ENCODE measurements at places on chromosomes 4 and X. TPM values are rescaled to one million over a fixed set of nuclear protein-coding genes. Genes with fewer than 3 reads are reported as not detected.

C4orf50 gene
- total RNA-seq = 0.13 TPM

CFP gene
- 11.5 TPM for total RNA-seq

ATOH1 gene
- not detected for total RNA-seq

DNA sequence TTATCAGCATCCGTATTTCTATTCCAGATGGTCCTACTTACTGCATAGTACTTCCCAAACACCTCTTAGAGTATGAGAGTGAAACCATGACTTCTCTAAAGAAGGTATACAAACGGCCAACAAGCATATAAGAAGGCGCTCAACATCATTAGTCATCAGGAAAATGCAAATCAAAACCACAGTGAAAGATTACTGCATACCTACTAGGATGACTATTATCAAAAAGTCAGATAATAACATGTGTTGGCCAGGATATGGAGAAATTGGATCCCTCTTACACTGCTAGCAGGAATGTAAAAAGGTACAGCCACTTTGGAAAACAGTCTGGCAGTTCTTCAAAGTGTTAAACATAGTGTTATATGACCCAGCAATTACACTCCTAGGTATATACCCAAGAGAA is 215.3 kb upstream of the CXorf66 start:
- H3K36me3 ChIP-seq = no peaks in the 10 kb centered on the region
- H3K27me3 ChIP-seq = no peaks in the 10 kb centered on the region
- no peak overlapping the region for H3K4me3 ChIP-seq

- H3K27me3 ChIP-seq = no peaks in the 10 kb centered on the region
- H3K36me3 ChIP-seq = no peaks in the 10 kb centered on the region
- H3K4me1 ChIP-seq = no peaks in the 10 kb centered on the region
Observed at GRCh38 chrX:131633285-131633917, 89.5 kb downstream of the OR13H1 start.

DNA sequence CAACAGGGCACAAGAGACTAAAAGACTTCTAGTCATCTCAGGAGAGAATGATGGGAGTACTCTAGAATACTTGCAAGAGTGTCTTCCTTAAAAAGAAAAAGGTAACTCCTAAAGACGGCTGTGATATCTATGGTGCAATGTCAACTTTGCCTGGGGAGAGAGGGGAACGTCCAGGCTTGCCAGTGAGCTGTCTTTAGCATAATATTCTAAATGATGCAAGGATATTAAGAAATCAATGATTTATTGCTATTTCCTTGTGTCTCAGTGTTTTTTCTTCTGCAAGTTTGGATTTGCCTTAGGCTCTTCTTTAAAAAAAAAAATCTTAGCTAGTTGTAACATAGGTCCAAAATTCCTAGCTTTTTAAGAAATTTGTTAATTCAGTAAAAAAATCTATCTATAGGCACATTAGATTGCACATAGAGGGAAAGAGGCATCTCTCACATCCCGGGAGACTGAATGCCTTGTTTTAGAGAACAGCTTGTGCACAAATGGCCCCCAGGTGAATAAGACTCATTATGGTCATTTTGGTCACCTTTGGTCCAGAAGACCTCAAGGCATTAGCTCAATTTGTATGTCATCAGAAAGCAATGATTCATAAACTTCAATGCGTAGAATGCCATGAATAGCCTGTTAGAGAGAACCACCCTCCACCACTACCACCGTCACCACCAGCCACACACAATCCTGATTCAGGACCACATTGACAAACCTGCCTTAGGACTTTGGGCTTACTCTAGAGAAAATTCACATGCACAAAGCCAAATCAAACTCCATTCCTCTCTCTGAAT is 104.1 kb downstream of the PALLD start:
- DNase-seq = no peak
- H3K27ac ChIP-seq = no peak overlapping the region
- peaks cover 14% of the 10 kb centered on the region for H3K27me3 ChIP-seq
- no peaks in the 10 kb centered on the region for H3K4me1 ChIP-seq
- no peak overlapping the region for H3K4me3 ChIP-seq

Data from activated CD8-positive, alpha-beta T cell treated with anti-CD3 and anti-CD28 coated beads, Interleukin-2, amount 10 ng/mL, durations not matched to agents 7 days and 5 days (primary cell).